ENCODE measurements at places on chromosomes 11 and 22.
A peak's percentile ranks its signal among the peaks of the same experiment; 100 is the strongest.

- no peak for DNase-seq
These were observed 65.0 kb downstream of the BUD13 start for GRCh38 chr11:116707746-116708145.

GRCh38 chr11:17846852-17847453 lies 112.4 kb downstream of the KCNC1 start:
- no peak for DNase-seq

- no peak for DNase-seq
These were observed 3.8 kb downstream of the NCF4 start for GRCh38 chr22:36864454-36865215.

- DNase-seq: no peak
These were observed 30.0 kb upstream of the RAB39A start for GRCh38 chr11:107898270-107898669.

GRCh38 chr22:36175892-36176291 lies 15.3 kb upstream of the APOL3 start:
- no peak for DNase-seq

GRCh38 chr22:22120160-22120559 lies 124.4 kb upstream of the VPREB1 start:
- DNase-seq: no peak

DNA sequence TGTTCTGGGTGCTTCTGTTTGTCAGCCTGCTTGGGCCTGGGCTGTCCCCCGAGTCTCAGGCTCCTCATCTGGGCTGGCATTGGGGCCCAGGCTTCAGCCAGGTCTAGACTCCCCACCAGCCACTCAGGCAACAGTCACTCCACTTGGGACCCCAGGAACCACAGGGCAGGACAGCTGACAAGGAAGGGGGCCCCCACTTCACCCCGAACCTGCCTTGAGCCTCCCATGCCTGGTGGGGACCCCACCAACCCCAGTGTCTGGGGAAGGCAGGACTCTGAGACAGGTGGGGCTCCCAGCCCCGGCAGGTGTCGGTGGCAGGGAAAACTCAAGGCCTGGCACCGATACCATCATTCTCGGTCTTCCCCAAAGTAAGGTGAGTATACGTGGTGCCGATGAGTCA lies 11.7 kb upstream of the LTO1 start:
- no peak for DNase-seq

DNA sequence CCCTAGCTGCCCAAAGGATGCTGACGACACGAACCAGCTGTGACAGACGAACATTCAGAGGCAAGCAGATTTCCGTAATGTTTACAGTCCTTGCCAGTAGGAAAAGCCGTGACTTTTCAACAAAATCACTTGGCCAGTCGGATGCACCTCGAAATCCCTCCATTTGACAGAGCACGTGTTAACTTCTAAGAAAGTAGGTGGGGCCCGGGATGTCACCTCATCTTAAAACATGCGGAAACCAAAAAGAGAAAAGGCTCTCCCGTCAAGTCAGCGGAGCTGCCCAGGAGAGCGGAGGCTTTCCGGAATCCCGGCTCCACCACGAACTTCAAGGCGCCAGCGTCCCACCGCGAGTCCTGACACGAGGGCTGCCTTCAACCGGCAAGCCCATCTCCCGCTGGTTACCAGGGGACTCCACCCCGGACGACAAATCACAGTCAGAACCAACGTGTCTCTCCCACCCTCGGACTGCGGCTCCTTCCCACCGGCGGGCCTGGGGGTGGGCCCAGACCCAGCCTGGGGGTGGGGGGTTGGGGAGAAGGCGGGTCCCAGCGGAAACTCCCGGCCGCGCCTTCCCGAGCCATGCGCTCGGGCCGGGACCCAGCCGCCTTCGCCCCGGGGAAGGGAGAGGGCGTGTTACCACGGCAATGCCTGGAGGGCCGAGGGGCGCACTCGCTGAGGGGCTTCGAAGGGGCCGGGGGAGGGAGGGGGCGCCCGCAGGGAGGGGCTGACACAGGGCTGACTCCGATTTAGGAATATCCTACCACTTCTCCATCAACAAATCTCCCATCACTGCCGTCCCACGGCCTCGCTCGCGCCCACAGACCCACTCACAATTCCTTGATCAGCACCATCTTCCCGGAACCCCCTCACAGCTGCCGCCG lies 475 bp downstream of the PITPNB start:
- peak; percentile 29 for DNase-seq

GRCh38 chr22:47304191-47304831 lies 541.9 kb downstream of the TBC1D22A start:
- DNase-seq: no peak

DNA sequence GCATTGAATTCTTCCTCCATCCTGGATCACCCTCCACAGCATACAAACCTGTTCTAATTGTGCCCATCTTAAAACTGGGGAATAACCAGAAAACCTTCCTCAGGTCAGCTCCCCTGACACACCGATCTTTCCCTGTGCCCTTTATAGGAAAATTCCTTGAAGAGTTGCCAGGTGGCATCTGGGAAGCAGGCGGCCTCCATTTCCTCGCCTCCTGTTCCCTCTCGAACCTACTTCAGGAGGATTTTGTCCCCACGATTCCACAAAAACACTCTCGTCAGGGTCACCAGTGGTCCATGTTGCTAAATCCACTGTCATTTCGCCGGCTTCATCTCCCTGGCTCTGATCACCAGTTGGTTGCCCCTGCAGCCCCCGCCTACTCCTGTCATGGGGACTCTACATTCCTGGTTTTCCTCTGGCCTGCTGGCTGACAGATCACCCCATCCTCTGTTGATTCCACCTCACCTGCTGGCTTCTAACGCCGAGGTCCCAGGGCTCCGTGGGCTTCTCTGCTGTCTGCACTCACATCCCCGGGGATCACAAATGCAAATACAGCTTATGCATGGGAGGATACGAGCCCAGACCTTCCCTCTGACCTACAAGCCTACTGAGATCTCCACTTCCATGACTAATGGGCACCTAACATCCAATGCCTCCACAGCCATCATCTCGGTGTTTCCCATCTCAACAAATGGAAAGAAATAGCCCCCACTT lies 92.5 kb upstream of the PRDM11 start:
- DNase-seq: no peak

DNA sequence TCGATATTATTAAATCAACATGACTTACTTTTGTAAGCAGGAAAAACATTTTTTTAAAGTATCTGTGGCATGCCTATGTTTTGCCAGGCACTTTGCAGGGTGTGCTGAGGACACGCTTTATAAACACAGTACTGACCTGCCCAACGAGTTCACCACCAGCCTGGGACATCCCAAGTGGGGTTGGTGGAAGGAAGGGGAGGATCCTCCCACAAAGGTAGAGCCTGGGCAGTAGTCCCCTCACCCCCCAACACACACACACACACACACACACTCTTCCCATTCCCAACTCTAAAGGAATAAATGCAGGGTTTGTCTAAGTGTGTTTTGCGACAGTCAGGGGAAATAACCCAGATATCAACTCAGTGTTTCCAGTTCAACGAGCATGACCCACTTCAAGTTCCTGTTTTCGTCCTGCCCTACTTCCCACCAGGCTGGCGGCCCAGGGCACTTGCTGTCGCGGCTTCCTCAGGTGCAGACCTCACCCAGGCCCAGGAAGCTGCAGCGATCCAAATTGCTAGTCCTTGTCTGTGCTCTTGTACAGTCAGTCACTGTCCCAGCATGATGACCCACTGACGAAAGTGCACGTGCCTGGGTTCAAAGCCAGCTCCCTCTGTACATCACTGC lies 3.1 kb downstream of the CERK start:
- DNase-seq: peak; percentile 77

DNA sequence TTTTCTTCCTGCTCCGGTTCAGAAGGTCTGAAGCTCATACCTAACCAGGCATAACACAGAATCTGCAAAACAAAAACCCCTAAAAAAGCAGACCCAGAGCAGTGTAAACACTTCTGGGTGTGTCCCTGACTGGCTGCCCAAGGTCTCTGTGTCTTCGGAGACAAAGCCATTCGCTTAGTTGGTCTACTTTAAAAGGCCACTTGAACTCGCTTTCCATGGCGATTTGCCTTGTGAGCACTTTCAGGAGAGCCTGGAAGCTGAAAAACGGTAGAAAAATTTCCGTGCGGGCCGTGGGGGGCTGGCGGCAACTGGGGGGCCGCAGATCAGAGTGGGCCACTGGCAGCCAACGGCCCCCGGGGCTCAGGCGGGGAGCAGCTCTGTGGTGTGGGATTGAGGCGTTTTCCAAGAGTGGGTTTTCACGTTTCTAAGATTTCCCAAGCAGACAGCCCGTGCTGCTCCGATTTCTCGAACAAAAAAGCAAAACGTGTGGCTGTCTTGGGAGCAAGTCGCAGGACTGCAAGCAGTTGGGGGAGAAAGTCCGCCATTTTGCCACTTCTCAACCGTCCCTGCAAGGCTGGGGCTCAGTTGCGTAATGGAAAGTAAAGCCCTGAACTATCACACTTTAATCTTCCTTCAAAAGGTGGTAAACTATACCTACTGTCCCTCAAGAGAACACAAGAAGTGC lies 661 bp upstream of the MALAT1 start:
- peak; percentile 36 for DNase-seq
